ENCODE measurements at places on chromosomes 7 and 10.

DNA sequence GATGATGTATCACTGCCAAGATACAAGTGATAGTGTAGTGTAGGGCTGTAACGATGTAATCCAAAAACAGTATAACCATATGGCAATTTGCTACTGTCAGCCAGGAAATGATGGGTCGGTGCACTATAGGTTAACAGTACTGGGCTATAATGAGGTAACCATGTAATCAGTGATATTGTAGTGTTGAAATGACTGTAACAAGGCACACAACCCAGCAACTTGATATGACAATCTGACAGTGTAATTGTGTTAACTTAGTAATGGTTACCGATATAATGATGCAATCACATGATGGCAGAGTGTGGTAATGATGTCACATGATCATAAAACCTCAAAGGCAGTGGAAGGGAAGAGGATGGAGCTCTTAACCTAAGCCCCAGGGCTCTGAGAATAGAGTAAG is 73.8 kb upstream of the SLF2 start:
- DNase-seq, result no peak

GRCh38 chr7:89311886-89312285 is 516.3 kb upstream of the TEX47 start:
- no peak for DNase-seq

- DNase-seq, result no peak
Measured at GRCh38 chr7:127348247-127348631, 44.3 kb downstream of the ZNF800 start.

- DNase-seq, result no peak
Measured at GRCh38 chr7:113968713-113969112, 49.9 kb upstream of the PPP1R3A start.

GRCh38 chr7:134468475-134468874 is 9.6 kb upstream of the AKR1B1 start:
- DNase-seq, result no peak

- no peak for DNase-seq
Measured at GRCh38 chr7:82690929-82691328, 247.4 kb upstream of the CACNA2D1 start.

- DNase-seq, result no peak
Measured at GRCh38 chr7:94401428-94401814, 6.7 kb downstream of the COL1A2 start.

DNA sequence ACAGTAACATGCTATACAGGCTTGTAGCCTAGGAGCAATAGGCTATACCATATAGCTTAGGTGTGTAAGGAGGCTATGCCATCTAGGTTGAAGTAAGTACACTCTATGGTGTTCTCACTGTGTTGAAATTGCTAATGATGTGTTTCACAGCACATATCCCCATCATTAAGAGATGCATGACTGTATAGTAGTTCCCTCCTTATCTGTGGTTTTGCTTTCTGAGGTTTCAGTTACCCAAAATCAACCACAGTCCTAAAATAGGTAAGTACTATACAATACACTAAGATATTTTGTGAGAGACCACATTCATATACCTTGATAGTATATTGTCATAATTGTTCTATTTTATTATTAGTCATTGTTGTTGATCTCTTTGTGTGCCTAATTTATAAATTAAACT is 12.7 kb downstream of the FZD1 start:
- no peak for DNase-seq
